Cerebellar nuclear complex (tissue), 1 donor: ENCODE measurements at places on chromosomes 3 and 15.

DNA sequence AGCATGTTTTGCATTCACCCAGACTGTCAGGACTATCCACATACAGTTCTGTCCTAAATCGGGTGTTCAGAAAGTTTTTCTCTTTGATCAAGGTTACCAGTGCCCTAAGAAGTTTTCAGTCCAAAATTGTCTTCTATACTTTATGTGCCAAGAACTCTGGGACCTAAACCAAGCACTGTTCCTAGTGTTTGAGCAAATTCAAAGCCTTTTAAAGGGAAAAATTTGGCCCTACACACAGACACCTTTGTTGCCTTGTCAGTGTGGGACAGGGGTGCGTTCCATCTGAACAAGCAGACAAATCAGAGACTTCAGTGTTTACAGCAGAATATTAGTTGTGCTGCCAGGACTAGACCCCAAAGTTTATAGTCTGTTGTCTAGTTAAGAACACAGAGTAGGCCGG lies 50.6 kb downstream of the DGKG start:
- no peak for DNase-seq

GRCh38 chr3:98551236-98551635 lies 19.5 kb downstream of the GPR15 start:
- DNase-seq = no peak

GRCh38 chr15:93469994-93470393 lies 381.0 kb upstream of the RGMA start:
- no peak for DNase-seq

- DNase-seq = no peak
Observed at GRCh38 chr3:53123953-53124352, 6.3 kb downstream of the RFT1 start.

DNA sequence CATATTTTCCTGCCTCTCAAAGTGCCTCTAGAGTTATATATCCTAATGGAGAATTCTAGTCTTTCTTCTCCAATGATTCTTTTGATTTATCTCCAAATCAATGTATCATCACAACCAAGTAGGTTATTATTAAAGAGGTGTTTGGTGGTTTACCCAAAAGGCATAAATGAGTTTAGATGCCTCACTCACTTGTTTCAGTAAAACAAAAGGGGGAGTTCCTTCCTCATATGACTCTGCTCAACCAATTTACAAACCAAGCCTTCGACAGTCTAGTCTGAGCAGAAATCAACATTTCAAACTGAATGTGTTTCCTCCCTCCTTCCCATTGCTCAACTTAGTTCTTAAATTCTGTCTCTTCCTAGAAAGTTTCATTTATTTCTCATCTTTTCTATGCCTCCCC lies 116.5 kb downstream of the TNIK start:
- no peak for DNase-seq

DNA sequence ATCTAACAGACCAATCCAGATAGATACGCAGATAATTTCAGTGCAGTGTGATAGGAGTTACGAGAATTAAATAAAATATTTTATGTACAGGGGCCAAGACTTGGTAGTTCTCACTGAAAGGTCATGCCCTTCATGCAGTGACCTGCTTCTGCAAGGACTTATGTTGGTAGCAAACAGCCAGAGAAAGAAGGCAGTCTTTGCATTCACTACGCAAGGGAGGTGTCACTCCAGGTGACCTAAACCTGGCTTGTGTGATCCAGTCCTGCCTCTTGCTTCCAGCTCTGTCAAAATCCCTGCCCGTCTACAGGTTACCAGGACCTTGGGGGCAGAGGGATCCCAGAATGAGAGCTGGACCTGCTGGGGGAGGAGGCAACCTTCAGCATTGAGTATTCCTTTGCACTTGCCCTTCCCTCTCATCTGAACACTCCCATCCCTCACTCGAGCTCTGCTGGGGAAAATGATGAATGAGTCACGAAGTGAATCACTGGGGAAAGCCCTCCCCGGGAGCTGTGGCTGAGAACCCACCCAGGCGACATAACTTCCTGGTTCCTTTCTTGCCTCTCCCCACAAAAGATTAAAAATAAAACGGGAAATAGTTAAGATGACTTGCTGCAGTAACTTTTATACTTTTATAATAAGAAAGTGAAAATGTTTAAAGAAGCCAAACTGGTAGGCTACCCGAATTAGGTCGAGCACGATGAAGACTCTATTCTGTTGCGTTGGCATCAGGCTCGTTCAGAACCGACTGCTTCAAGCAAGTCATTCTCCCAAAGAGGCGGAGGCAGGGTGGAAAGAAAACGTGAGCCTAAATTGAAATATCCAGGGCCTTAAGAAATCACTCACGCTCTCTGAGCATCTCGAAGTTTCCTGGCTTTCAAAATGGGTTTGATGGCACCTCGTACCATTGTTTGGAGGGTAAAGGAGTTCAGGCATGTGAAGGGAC lies 216.1 kb downstream of the SLCO3A1 start:
- DNase-seq = no peak

DNA sequence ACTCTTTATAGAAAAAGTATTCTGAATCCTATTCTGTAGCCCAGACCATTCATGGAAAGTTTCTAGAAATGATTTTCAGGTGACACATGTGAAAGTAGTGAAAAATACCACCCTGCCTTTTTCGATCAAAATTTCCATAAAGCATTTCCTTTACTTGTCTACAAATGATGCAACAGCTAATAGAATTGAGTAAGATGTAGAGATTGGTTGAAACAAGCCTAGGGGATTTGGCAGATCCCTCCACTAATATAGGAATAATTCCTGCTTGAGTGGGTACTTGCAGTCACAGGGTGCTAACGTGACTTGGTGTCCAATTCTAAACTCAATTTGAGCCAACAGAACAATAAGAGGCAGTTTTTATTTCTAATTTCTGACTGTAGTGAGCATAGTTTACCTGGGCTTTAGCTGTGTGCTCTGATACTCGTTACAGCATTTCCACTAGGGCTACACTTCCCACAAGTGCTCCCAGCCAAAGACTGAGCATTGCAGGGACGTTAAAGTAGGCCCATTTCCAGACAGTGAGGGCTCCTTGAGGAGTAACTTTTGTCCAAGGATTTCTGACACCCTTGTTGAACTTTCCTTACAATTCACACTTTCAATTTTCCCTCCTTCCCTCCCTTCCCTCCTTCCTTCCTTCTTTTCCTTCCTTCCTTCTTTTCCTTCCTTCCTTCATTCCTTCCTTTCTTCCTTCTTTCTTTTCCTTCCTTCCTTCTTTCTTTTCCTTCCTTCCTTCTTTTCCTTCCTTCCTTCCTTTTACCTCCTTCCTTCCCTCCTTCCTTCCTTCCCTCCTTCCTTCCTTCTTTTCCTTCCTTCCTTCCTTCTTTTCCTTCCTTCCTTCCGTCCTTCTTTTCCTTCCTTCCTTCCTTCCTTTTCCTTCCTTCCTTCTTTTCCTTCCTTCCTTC lies 53.9 kb upstream of the TP63 start:
- no peak for DNase-seq

GRCh38 chr15:63046917-63047760 lies 4.6 kb downstream of the TPM1 start:
- DNase-seq = no peak
